Renal cortical epithelial cell (primary cell): ENCODE measurements at places on chromosomes 5 and 9. TPM values are rescaled to one million over a fixed set of nuclear protein-coding genes. Genes with fewer than 3 reads are reported as not detected.

CNTNAP3 gene
- 1.9 and 2.2 TPM in 2 replicates for total RNA-seq

BNC2 gene
- total RNA-seq: 9.0 and 22.4 TPM in 2 replicates

- no peak for DNase-seq
These were observed 280.2 kb downstream of the SPOCK1 start for GRCh38 chr5:137218896-137219295.

NFIB gene
- total RNA-seq: 13.7 and 38.5 TPM in 2 replicates

GRCh38 chr5:181098762-181099601 is 32.0 kb downstream of the OR2V1 start:
- no peak for DNase-seq

CCNJL gene
- total RNA-seq: 4.2 and 5.3 TPM in 2 replicates

GRCh38 chr9:36744678-36745077 is 172.0 kb downstream of the MELK start:
- DNase-seq: no peak

ABO gene
- total RNA-seq: 0.17 and 4.5 TPM in 2 replicates

SYNPO gene
- 3.3 and 23.1 TPM in 2 replicates for total RNA-seq

DNA sequence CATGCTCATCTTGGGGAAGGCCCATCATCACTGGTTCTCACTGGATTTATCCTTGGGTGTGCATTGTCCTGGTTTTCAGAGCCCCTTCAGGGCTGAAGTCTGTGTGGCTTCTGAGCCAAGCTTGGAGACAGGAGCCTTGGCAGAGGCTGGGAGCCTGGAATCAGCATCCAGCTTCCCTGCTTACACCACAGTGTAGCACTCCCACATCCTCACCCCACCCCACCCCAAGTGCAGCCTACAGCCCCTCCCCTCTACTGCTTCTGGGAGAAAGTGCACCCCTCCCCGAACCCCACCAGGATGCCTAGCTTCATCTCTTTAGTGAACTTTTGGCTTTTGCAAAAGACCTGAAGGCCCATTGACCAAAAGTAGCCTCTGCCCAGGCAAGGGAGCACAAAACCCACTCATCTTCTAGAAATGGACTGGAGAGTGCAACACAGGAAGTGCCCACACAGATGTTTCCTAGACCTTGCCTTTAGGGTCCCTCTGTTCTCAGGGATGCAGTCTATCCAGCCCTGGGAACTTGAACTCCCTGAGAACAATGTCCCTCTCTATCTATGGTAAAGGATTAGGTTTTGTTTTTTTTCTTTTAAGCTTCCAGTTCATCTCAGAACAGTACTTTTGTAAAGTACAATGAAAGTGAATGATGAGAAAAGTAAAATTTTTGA is 189.7 kb downstream of the PALM2AKAP2 start:
- DNase-seq: no peak
